AG04450 (cell line): ENCODE measurements at places on chromosomes 11 and 22.

DNA sequence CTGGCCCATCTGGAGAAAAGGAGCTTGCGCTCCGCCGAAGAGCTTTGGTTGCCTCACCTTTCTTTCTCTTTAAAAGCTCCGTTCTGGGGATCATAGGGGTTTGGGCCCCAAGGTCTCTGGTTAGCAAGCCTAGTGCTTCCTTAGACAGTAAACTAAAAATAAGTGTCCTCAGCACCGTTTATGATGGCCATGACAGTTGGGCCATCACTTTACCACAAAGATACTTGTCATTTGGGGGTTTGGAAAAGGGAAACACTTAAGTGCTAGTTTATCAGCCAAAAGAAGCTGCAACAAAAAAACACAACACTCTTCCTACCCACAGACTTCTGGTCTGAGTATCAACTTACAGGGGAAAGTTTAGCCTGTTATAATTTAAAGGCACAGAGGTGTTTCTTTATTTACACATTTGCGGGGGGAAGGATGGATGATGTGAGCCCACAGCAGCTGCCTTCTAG, 88.4 kb upstream of the CD44 start:
- DNase-seq: no peak

- DNase-seq: no peak
These were observed 13.2 kb downstream of the RAC2 start for GRCh38 chr22:37230673-37231405.

DNA sequence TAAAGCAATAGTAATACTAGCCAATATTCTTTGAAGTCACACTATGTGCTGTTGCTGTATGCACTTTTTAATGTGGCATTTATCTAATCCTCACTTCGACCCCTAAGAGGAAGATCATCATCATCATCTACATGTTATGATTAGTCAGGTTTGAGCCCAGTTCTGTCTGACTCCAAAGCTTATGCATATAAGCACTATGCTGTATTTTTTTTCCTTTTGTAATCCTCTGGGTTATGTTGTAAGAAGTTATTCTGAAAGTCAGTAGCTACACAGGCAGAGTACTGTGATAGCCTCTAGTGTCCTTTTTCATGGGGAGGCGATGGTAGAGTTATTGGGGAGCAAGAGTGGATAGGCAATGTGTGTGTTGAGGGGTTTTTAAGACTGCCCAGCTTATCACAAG, 11.1 kb downstream of the MMP20 start:
- DNase-seq: no peak

- DNase-seq: no peak
These were observed 24.4 kb upstream of the ACR start for GRCh38 chr22:50713571-50714056.

DNA sequence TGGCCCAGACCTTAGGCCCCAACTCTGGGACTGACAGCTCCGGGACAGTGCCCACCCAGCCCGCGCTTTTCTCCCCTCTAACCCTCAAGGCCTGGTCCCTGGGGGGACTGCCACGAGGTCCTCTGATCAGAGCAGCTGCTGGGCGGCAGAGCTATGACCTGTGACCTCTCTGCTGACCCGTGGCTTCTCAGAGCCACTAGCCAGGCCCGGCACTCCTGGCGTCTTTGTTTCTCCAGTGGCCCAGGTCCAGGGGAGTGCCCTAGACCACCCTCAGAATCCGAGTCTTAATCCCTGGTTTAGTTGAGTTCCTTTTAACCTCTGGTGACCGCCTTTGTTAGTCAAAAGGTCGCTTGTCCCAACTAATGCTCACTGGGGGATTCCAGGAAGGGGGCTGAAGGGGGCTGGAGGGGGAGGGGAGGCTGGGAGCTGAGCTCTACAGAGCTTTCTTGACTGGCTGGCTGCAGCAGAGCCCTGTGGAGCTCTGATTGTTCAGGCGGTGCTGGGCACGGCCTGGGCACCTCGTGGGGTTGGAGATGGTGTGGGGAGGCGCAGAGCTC, 1.2 kb downstream of the FBLN1 start:
- no peak for DNase-seq

DNA sequence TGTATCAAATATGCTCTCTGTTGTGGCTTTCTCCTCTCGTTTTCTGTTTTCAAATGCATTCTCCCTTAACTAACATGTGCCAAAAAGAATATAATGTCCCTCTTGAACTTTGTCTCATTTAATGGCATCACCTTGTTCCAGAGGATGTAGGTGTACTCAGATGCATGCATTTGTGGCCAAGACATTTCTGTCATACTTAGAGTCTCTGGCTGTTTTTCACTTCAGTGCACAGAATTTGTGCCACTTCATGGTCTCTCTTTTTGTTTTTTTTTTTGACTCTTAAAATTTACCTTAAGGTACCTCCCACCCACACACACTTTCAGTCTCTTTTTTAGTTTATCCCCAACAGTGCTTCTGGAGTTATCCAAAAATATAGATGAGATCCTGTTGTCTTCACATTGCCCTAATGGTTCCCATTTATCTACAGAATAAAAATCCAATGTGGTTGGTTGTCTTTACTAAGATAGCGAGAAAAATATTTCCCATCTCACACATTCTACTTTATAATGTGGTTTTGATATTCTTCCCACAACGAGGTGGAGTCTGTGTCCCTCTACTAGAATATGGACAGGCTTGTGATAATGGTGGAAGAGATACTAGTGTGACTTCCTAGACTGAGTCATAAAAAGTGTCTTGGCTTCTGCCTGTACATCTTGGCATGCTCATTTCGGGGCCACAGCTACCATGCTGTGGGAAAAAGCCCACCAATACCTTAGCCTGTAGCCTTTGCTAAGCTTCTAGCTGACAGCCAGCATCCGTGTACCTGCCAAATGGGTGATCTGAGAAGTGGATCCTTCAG, 125.8 kb downstream of the DDX10 start:
- DNase-seq: no peak

DNA sequence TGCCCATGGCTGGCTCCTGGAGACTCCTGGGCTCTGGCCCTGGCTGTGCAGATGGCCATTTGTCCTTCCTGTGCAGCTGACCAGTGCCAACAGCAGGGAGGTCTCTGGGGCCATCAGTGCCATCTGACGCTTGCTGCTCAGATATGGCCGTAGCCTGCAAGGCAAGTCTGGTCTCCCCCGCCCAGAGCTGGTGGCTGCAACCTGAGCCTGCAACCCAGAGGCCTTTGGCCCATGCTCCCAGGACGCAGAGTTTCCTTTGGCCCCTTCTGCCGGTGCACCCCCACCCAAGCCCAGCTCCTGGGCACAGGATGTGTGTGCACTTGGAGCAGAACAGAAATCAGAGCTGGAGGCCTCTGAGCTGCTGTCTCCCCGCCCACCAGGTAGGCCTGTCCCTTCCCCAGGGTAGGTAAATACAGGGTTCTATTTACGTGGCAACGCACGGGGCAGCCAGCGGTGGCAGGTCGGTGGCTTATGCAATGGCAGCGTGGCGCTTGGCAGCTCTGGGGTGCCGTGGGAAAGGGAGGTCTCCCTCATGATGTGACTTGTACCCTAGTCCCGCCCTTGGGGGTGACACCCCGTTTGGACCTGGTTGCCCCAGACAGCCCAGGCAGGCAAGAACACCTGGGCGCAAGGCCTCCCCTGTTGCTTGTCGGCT, 21.0 kb upstream of the MYEOV start:
- DNase-seq: no peak

- DNase-seq: no peak
These were observed 1375.9 kb upstream of the RAG2 start for GRCh38 chr11:37973941-37974340.

- DNase-seq: no peak
These were observed 377.3 kb downstream of the TBC1D22A start for GRCh38 chr22:47139790-47140119.

- no peak for DNase-seq
These were observed 53.2 kb downstream of the FAM76B start for GRCh38 chr11:95736355-95736754.

DNA sequence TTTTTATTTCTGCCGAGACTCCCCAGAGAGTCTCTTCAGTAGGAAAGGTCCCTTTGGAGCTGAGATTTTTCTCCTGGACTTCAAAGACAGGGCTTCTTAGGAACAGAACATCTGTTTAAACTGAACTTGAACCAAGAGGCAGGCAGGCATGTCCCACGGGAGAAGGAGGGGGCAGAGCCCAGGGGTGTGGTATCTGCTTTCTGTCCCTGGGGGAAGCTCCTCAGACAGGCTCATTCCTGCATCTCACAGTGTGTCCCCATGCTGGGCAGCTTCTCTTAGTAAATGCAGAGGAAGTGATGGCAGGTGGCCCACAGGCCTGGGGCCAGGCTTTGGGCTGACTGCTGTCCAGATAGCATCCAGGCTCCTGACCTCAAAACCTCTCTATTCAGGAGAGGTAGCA, 47.3 kb downstream of the TSPAN18 start:
- no peak for DNase-seq

DNA sequence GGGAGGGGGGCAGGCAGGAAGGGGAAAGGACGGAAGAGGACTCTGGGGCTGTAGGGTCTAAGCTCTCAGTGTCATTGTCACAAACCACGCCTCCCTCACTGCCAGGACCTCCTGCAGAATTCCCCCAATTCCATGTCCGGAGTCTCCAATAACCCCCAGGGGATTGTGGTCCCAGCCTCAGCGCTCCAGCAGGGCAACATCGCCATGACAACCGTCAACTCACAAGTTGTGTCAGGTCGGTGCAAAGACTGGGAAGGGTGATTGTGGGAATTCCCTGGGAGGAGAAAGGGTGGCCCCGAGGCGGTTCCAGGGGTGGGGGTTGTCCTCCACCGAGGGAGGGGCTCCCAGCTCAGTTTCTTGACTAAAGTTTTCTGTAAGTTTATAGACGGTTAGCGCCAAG, 86.0 kb downstream of the FEZ1 start:
- no peak for DNase-seq

- no peak for DNase-seq
These were observed 270.7 kb downstream of the ETS1 start for GRCh38 chr11:128316541-128317227.

DNA sequence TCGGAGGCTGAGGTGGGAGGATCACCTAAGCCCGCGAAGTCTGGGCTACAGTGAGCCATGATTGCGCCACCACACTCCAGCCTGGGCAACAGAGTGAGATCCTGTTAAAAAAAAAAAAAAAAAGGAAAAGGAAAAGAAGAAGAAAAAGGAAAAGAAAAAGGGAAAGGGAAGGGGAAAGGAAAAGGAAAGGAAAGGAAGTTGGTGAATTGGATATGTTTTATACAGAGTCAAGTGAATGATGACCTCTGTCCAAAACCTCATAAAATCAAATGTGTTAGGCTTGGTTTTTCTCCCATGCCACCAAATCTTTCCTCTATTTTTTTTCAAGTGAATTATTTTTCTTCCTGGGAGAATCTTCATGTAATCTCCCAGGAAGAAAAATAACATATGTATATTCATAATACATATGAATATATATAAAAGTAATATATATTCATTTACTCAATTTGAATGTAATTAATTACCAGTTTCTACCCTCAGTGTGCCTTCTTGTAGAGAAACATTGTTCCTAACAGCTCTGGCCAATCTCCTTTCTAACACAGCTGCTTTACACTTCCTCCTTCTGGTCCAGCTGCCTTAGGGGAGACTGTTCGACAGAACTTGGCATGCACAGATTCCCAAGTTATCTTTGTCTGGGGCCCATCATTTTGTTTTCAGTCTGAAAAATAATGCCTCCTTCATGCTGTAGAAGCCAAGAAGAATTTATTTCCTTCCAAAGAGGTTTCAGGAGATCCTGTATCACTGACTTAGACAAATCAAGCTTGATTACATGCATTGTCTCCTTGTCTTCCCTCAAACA, 111.9 kb downstream of the CCDC34 start:
- no peak for DNase-seq

DNA sequence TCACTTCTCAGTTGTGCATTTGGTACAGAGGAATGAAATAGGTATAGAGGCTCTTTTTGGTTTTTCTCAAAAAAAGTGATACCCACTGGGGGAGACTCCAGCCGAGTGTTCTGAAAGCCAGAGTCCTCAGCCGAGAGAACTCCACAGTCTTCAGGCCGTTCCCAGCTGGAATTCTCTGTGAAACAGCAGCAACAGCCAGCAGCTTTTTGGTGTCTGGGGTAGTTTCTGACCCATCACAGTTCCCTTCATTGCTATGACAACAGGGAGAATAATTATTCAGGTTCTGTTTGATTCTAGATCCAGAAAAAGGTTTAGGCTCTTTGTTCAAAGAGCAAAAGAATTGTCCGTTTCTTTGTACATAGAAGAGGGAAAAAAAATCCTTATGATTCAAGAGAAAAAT, 84.6 kb downstream of the C22orf31 start:
- DNase-seq: no peak

- no peak for DNase-seq
These were observed 1.7 kb downstream of the MALAT1 start for GRCh38 chr11:65500387-65501185.

- no peak for DNase-seq
These were observed 121.3 kb upstream of the CADM1 start for GRCh38 chr11:115625502-115625901.

- DNase-seq: peak; percentile 26
These were observed 37.6 kb downstream of the PITPNB start for GRCh38 chr22:27881421-27881820.

GRCh38 chr11:46410021-46410420, 18.4 kb upstream of the CHRM4 start:
- DNase-seq: no peak

- DNase-seq: no peak
These were observed 32.2 kb upstream of the SESN3 start for GRCh38 chr11:95262994-95263765.

DNA sequence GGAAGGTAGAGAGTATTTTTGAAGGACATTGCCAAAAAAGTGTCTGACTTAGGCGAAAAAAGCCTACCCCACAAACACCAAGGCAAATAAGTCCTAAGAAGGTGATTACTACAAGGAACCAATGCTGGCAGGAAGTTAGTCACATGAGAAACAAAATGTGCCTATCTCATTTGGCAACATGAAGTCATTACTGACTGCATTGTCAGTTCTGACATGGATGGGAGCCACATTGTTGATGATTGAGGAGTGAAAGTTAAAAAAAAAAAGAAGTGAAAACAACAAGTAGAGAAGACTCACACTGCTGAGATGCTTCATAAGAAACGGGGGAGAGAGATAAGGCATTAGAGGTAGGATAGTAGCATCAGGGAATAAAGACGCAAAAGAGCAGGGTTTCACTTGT, 141.5 kb upstream of the FAT3 start:
- no peak for DNase-seq

GRCh38 chr22:48548391-48548790, 1279.3 kb downstream of the BRD1 start:
- DNase-seq: no peak

DNA sequence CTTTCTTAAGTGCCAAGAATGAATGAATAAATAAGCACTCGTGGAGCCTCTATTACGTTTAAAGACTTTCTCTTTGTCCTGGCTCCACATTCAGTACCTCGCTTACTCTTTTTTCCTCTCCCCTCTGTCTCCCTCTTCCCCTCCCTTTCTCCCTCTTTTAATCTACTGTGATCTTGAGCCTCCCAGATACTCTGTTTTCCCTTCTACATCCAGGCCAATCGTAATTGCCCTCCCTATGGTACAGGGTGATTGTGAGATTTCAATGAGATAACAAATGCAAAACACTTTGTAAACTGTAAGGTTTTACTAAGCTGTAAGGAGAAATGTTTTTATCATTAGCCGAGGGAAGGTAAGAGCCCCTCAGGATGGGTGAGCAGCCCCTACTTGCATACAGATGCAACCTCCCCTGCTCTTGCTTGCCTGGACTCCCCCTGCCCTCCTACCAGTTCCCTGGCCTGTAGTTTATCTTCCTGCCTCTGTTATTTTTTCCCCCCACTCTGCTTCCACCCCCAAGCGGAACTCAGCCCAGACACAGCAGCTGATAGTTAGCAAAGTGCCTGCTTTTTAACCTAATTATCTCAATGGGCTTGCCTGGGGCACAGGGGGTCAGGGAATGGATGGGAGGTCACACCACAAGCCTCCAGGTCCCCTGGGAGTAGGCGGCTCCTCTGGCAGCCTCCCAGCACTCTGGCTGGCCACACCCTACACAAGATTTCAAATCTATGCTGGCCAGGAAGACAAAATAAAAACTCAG, 76.9 kb upstream of the CADM1 start:
- no peak for DNase-seq
